Activated naive CD8-positive, alpha-beta T cell treated with anti-CD3 and anti-CD28 coated beads for 36 hours (primary cell): ENCODE measurements at places on chromosomes 4 and X. TPM values are rescaled to one million over a fixed set of nuclear protein-coding genes. Genes with fewer than 3 reads are reported as not detected.

USP38 gene
- total RNA-seq, result 23.1 TPM

DNA sequence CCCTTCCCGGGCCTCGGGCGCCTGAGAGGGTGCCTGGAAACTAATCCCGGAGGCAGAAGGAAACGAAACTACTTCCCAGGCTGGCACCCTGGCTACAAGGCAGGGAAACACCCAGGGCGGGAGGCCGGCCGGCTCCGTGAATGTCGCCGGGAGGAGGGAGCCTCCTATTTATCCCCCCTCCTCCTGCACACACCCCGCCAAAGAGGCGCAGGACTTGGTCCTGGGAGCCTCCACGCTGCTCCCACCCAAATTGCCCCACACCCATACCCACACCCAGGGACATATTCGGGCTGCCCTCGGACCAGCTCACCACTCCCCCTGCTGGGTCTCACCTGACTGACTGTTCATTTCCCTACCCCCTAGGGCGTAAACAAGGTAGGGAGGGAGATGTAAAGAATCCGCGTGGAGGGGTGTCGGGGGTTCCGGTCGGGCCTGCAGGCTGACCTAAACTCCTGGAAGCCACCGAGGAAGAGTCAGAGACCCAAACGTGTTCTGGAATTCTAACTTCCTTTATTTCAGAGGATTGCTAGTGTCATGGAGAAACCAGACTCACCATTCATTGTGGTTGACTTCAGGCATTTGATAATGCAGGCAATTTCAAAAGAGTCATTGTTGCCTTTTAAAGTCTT lies at the start of gene BTC:
Gene BTC, minus strand, starts transcription at position 142 of the 629 bp plus-strand sequence. CDS start 198 bp downstream, outside the sequence.
- H3K4me1 ChIP-seq, result no peaks in the 10 kb centered on the region
- DNase-seq, result peak; percentile 3
- H3K27ac ChIP-seq, result no peak within 1 kb of the TSS
- H3K4me3 ChIP-seq, result peak within 1 kb of the TSS; percentile 35
- peaks cover 64% of the 10 kb centered on the region for H3K27me3 ChIP-seq

DNA sequence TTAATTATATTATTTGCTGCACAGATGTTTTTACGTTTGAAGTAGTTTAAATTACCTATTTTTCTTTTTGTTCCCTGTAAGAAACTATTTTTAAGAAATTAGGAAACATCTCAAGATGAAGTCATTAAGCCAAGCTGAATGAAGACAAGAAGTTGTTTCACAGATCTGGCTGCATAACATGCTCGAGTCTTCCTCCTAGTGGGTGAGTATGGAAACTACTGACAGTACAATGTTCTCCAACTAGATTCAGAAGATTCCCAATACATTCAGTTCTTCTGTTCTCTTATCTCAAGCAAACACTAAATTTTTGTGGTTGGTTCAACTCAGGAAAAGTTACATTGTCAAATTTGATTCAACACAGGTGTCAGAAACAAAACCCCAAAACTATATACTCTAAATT lies 256.8 kb upstream of the VCX start:
- H3K4me3 ChIP-seq, result no peak overlapping the region
- no peaks in the 10 kb centered on the region for H3K27me3 ChIP-seq
- no peak for DNase-seq

DNA sequence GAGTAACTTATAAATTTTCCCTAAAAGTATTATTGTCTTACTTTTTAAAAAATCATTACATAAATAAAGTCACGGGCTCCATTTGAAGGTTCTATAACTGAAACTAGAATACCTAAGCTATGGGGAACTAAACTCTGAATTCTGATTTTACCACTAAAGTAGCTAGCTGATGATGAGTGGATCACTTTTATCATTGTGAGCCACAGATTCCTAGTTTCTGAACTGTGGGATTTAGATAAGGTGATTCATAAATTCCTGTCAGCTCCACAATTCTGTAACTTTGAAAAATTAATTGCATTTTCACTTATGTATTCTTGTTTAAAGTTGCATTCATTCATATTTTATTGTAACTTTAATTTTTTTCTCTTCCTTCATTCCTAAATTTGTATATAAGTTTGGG lies 540.9 kb downstream of the GBA3 start:
- H3K27ac ChIP-seq, result no peak overlapping the region
- no peaks in the 10 kb centered on the region for H3K4me1 ChIP-seq
- no peak overlapping the region for H3K4me3 ChIP-seq
- H3K36me3 ChIP-seq, result no peaks in the 10 kb centered on the region

DNA sequence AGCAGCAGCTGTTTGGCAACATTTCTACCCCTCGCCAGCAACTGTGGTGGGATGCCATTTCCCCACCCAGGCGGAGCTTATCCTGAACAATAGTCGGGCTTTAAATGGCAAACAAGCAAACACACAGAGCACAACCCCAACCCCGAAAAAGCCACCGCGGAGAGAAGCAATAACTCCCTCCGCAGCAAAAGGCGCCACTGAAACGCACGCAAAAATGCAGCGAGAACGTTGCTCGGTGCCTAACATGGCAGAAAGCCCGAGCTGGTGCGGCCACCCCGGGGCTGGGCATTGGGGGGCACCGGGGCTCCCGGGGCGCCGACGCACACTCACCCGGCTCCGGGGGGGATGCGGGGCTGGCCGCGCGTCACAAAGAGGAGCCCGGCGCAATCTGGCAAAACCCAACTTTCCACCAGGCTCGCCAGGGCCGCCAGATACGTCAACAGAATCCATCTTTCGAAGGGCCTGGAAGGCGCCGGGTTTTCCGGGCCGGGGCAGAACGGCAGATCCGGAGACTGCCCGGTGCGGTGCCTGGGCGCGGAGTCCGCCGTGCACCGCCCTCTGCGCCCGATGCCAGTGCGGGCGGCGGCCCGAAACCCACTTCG lies 818 bp downstream of the RAI2 start:
- H3K36me3 ChIP-seq, result no peaks in the 10 kb centered on the region
- DNase-seq, result no peak
- H3K4me1 ChIP-seq, result peaks cover 5% of the 10 kb centered on the region
- no peak overlapping the region for H3K27ac ChIP-seq
